ENCODE measurements at places on chromosomes 4 and X.

DNA sequence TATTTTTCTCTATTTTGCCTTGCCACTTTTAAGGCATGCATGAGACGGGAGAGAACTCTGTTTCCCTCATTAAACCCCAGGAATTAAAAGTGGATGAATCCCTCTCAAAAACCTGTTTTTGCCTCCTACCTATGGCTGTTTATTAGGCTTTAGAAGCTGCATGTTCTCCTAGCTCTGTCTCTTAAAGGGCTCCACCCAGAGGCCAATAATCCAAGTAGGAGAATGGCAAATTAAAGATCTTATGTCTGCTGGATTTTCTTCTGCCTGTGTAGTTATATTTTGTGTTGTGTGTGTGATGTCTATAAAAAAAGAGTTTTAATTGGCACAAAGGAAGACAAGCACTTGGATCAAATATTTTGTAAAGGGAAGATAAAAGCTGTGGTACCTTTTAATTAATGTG is 32.4 kb downstream of the MAGEC1 start:
- DNase-seq, result no peak

DNA sequence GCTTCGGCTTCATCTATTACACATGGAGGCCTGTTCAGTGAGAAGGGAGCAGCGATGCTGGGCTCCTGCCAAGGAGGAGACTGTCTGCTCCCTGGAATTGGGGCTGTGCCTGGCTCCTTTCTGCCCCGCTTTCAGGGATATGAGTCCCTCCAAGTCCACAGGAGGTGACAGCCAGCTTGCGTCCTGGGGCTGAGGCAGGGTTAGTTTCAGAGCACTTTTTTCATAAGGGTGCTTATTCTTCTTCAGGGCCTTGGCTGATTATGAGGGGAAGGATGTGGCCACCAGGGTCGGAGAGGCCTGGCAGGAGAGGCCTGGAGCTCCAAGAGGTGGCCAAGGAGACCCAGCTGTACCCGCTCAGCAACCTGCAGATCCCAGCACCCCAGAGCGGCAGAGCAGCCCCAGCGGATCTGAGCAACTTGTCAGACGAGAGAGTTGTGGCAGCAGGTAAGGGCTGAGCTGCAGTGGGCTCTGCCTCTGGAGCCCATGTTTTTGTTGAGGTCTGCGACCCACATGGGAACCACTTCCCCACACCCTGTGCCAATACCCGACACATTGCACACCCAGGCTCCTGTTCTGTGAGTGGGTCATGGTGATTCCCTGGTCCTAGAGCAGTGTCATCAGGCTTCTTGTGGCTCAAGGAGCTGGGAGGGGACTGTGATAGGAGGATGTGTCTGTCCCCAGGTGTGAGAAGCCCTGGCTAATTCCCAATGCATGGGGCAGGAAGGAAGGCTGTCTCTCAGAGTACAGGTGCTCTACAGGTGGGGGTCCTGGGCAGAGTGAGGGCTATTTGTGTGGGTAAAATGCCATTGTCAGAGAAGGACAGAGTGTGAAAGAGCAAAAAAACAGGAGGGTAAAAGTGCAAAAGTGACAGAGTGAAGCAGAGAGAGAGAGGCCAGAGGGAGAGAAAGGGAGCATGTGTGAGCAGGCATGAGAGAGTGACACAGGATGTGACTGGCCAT is 47.4 kb downstream of the ZNF185 start:
- no peak for DNase-seq

DNA sequence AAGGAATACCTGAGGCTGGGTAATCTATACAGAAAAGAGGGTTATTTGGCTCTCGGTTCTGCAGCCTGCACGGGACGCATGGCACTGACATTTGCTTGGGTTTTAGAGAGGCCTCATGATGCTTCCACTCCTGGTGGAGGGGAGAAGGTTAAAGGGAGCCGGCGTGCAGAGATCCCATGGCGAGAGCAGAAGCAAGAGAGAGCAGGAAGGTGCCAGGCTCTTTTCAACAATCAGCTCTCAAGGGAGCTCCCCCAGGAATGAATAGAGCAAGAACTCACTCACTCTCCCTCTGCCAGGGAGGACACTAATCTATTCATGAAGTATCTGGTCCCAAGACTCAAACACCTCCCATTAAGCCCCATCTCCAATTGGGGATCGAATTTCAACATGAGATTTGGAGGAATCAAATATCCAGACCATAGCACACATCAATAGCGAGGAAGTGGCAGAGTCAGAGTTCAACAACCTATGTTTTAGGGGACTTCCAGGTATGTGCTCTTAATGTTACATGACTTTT is 109.8 kb downstream of the SORBS2 start:
- DNase-seq, result no peak

DNA sequence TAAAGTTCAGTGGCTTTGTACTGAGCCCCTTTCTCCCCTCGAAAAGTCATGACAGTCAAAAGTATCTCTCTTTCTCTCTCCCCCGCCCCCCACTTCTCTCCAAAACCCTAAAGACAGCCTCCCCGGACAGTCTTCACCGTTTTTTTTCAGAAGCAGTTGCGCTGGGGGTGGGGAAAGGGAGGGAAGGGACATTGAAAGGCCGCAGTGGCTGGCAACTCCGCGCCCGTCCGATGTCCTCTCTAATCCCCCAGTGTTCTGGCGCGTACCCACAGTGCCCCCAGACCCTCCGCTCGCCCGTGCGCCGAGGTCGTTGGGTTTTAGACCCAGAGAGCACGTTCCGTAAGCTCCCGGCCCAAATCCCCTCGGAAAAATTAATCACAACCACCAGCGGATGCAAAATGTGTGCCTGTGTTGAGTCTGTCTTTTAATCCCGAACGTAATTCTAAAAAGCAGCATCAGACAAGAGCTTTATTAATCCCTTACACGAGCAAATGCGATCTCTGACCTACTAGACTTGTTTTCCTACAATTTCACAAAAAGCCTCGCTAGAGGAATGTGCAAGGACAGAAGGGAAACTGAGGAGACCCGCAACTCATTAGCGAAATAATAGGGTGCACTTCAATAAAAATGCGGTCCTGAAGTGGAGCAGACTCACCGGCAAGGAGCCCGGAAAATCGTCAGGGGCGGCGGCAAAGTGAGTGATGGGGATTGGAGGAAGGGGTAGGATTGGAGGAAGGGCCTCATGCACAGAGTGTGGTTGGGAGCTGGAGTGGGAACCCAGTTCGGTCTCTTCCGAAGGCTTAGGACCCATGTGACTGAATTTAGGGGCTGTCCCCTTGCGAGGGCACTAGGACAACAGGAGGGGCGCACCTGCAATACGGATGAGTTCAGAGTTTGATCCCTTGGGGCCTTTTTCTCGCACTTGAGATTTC is 12.2 kb upstream of the PRDM8 start:
- no peak for DNase-seq

- no peak for DNase-seq
Measured at GRCh38 chr4:86569103-86569870, 24.8 kb upstream of the PTPN13 start.

DNA sequence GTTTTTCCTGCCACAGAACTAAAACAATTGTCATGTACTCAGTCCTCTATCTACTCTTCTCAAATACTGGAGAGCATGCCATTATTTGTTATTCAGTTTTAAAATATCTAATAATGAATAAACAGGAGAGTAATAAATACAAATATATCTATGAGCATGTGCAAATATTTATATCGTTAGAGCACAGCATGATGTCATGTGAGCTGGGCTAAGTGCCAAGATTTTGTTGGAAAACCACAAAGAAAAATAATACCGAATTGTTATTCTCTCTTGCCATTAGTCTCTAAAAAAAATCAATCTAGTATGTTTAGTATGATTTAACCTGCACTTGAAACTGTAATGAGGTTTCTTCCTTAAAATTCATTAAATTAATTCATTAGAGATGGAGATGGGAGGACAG is 97.3 kb downstream of the DDX60 start:
- no peak for DNase-seq

GRCh38 chr4:122827258-122827878 is 737 bp downstream of the FGF2 start:
- DNase-seq, result peak; percentile 81

DNA sequence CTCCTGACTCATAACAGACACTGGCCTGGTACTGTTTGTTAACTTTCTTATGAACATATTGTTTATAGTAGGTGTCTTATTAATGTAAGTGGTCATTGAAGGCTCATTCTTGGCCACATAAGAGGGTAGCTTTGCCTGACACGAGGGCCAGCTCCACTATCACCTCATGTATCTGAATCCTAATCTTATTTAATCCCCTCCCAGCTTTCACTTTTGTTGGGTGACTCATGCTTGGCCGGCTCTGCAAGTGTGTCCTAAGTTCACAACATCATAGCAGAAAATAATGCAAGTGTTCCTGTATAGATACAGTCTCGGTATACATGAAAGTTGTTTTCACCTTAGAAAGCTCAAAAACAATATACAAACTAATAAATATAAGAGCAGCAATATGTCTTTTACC is 283.8 kb downstream of the IQCM start:
- no peak for DNase-seq

- DNase-seq, result no peak
Measured at GRCh38 chr4:148062301-148062950, 330.5 kb downstream of the ARHGAP10 start.

DNA sequence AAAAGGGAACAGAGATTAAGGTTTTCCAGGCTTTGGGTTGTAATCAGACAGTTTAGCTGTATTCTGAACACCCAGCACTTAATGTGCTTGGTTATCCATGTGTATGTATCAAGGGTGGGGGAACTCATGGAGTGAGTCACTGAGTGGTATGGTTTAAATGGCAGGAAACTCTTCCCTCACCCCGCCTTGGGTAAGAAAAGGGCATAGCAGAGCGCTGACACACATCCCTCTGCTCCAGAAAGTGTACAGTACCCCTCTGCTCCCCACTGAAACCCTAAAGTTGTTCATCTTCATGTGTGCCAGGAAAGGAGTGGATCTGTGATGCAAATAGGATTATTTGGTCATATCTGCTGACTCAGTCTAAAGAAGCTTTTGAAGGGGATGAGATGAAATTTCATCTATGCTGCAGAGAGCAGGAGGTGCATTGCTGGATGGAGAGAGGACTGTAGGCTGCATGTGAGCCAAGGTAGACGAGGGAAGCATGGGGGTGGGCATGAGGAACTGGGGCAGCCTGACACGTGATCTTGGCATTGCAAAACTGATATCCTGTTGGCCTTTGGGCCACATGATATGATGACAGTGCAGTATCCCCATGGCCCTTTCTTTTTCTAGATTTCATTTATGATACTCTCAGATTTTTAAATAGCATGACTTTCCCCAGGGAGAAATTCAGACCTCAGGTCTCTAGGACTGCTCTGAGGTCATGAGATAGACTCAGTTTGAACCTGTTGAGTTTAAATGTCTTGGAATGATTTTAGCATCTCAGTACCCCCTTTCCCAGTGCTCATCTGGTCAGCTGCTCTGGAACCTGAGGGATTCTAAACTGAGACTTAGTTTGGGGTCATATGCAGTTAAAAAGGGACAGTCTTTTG is 84.8 kb downstream of the TMEM164 start:
- DNase-seq, result no peak

GRCh38 chr4:113173793-113174264 is 124.4 kb downstream of the ANK2 start:
- no peak for DNase-seq

GRCh38 chr4:5143940-5144339 is 92.7 kb downstream of the STK32B start:
- no peak for DNase-seq

DNA sequence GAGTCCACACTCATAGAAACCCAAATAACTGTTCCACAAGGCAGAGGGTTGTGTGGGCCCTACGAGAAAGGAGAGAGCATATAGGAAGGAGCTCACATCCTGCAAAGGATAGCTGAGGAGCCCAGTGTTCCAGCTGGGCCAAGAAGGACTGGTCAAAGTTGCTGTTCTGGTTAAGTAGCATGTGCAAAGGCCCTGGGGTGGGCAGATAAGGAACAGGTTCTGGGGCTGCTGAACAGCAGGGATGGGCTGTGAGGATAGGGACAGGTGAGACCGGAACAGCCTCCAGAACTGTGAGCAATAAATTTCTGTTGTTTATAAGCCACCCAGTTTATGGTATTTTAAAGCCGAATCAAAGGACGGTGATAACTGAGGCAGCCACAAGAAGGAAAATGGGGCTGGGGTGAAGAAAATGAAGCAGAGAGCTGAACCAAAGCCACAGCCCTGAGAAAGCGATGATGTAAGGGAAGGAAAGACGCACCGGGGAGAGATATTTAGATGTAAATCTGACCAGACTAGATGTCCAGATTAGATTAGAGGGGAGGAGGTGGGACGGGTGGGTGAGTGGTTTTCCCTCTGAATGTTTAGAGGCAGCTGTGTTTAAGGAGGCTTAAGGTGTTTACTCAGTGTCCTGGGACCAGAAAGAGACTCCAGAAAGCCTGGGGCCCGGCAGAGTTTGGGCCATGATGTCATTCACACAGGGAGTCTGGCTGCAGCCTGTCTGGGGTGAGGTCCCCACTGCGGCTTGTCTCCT is 180.8 kb upstream of the BCOR start:
- DNase-seq, result no peak

GRCh38 chrX:101097546-101098453 is at the start of gene CENPI:
TSS of gene CENPI (plus strand) at chrX:101098204. CDS start at chrX:101101071, 2,867 bp downstream.
- DNase-seq, result peak; percentile 92

GRCh38 chrX:31007321-31007720 is 64.5 kb downstream of the FTHL17 start:
- no peak for DNase-seq

DNA sequence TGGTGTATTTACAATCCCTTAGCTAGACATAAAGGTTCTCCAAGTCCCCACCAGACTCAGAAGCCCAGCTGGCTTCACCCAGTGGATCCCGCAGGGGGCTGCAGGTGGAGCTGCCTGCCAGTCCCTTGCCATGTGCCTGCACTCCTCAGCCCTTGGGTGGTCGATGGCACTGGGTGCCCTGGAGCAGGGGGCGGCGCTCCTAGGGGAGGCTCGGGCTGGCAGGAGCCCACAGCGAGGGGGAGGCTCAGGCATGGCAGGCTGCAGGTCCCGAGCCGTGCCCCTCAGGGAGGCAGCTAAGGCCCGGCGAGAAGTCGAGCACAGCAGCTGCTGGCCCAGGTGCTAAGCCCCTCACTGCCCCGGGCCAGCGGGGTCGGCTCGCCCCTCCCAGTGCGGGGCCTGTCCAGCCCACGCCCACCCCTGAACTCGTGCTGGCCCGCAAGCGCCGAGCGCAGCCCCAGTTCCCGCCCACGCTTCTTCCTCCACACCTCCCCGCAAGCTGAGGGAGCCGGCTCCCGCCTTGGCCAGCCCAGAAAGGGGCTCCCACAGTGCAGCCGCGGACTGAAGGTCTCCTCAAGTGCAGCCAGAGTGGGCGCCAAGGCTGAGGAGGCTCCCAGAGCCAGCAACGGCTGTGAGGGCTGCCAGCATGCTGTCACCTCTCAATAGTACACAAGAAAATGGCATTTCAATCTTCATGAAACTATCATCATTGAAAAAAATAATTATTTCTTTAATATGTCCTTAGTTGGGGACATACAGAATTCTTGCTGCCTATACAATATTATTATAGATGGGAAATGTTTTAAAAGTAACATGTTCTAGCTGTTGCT is 189.1 kb downstream of the SLC7A11 start:
- DNase-seq, result no peak

GRCh38 chr4:4425696-4426095 is 38.8 kb downstream of the NSG1 start:
- DNase-seq, result no peak
